ENCODE measurements at places on chromosomes 3 and 15.

GRCh38 chr3:51568036-51568435, 29.5 kb downstream of the RAD54L2 start:
- no peak for DNase-seq

GRCh38 chr3:141147657-141148056, 84.0 kb upstream of the PXYLP1 start:
- no peak for DNase-seq

DNA sequence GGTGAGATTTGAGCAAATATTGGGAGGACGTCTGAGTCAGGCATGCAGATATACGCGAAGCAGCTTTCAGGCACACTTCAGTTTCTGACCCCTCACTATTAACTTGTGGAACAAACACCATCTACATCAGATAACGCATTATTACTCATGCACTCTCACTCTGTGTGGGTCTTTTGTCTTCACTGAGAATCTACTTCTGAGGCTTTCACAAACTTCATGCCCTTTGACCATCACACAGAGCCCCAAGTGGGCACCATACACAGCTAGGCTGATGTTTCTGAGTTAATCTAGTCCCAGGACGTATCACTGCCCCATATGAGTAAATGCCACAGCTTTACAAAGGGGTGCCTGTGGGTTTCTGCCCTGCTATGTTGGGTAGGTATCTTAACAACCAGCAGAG, 39.6 kb upstream of the IP6K2 start:
- no peak for DNase-seq

DNA sequence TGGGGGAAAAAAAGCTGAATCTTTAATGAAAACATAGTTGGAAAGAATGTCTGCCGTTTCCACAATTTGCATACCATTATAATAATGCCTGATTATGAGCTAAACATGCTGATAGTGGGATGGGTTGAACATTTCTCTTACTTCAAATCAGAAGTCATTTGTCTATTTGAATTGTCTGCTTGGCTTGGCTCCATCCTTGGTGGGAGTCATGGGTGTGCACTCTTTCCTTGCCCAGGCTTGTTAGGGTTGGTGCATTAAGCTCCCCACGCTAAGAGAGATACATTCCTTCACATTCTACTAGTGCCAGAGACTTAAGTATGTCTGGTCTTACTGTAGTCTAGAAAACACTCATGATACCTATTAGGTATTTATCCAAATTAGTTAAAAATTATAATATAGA, 121.4 kb upstream of the RARB start:
- DNase-seq: no peak

DNA sequence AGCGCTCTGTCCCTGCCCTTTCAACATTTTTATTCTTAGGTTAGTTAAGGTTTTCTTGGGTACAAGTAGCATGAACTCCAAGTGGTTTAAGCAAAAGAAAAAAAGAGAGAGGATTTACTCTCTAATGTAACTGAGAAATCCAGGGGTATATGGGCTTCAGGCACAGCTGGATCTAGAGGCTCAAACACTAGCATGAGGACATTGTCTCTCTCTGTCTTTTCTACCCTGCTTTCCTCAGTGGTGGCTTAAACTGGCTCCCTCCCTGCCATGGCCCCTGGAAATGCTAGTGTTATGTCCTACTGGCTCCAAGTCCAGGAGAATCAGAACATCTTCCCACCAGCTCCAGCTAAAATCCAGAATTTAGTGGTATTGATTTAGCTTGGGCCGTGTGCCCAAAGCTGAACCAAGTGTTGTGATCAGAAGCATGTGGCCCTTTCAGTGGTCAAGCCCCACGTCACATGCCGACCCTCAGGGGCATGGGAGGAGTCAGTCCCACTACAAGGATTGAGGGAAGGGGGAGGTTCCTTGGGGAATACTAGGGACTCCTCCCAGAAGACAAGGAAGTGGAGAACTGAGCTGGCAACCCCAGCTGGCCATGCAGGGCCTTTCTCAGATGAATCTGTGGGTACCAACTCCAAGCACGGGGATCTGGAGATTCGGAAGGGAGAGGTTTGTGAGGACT, 58.0 kb downstream of the LINGO1 start:
- no peak for DNase-seq

GRCh38 chr15:57167821-57168395, 208.4 kb upstream of the CGNL1 start:
- DNase-seq: no peak

DNA sequence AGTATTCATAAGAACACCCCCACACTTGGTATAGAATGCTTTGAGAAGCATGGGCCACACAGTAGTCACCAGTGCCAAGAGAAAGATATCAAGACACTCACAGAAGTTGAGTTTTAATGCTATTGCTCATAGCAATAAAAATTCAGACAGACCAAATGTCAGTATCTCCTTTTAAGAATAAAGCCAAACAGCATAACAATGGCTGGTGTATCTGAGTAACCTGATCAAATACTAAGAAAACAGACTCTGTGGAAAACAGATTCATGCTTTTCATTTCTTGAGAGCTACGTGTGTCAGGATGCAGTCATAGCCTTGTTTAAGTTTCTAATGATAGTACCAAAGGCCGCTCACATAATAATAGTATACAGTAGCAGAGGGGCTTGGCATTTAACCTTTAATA, 778.5 kb downstream of the MECOM start:
- DNase-seq: no peak

- DNase-seq: no peak
Observed at GRCh38 chr15:65655457-65655856, 33.7 kb downstream of the SLC24A1 start.

DNA sequence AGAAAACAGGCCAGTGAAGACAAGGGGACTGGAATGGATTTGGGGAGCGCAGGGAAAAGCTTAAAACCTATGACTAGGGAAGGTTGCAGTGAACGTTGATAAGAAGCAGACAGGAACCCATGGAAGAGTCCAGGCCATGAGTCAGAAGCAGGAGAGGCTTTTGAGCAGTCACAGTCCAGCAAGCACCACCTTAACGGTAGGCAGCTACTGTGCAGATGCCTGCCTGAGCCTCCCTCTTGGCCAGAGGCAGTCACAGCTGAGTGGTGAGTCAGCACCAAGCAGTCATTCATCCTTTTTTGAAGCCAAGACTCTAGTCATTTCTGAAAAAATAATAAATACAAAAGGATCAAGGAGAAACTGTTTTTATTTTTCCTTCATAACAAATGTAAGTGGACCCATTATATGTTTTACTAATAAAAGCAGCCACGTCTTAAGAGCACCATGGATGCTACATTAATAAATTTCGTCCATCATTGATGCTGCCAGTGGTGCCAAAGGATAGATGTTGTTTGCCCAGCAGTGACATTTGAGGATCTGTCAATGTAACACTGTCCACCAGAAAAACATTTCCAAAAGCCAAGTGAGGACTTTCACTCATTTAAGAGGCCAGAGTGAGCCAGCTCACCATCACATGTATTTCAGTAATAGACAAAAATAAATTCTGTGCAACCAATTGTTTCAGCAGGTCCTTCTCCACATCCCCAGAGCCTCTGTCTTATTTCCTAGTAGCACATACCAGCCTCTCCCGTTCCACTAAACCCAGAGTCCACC, 42.1 kb upstream of the ACTC1 start:
- no peak for DNase-seq

- no peak for DNase-seq
Observed at GRCh38 chr3:78830470-78830869, 937.3 kb downstream of the ROBO1 start.

GRCh38 chr3:123799544-123800361, 84.4 kb downstream of the MYLK start:
- DNase-seq: no peak

DNA sequence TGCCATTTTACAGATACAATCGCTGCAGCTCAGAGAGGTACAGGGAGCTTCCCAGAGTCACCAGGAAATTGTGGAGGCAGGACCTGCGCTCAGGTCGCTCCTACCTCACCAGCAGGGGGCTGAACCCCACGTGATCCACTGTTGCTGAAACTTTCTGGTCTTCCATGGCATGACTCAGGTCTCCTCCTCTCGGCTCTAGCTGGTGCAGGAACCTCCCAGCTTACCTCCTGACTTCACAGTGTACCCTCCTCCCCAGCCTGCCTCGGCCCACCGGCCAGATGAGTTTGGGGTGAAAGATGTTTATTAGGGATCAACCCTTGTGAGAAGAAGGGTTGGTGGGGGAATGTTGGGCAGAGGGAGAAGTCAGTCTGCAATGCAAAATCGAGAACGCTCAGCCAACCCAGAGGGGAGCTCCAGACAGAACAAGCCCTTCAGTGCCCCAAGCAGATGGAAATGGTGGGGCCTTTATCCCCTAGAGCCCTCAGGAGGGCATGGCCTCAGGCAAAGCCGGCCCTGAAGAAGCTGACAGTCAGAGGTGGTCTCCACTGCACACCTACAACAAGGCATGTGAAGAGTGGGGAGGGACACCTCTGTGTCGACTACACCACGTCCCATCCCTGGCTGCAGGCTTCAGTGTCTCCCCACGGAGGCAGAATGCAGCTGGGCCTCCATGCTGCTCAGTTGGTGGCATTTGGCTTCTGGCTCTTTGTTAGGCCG, 118.6 kb upstream of the PRR20G start:
- peak; percentile 53 for DNase-seq

- DNase-seq: no peak
Observed at GRCh38 chr3:35932995-35933394, 293.7 kb downstream of the ARPP21 start.

DNA sequence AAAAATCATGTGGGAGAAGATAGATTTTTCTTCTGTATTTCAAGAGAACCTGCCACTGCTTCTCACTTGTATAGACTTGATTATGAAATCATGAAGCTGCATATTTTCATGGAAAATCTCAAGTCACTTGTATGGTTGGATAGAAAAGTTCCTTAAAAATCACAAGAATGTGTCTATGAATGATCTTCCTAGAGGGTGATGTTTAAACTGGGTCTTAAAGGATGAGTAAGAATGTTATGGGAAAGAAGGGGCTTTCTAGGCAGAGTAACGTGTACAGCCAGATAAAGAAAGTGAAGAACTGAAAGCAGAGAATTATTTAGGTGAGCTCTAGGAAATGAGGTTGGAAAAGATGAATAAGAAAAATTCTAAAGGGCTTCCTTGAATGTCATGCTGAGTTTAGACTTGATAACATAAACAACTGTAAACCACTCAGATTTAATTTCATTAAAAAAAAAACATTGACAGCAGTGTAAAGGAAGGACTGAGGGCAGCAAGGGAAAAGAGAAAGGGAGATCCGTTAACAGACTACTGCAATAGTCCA, 5.0 kb downstream of the CD47 start:
- no peak for DNase-seq

GRCh38 chr15:57319226-57319918, 56.9 kb upstream of the CGNL1 start:
- no peak for DNase-seq

- no peak for DNase-seq
Observed at GRCh38 chr15:35298509-35298908, 213.4 kb upstream of the NANOGP8 start.

GRCh38 chr15:77421370-77421700, 647 bp downstream of the HMG20A start:
- no peak for DNase-seq

DNA sequence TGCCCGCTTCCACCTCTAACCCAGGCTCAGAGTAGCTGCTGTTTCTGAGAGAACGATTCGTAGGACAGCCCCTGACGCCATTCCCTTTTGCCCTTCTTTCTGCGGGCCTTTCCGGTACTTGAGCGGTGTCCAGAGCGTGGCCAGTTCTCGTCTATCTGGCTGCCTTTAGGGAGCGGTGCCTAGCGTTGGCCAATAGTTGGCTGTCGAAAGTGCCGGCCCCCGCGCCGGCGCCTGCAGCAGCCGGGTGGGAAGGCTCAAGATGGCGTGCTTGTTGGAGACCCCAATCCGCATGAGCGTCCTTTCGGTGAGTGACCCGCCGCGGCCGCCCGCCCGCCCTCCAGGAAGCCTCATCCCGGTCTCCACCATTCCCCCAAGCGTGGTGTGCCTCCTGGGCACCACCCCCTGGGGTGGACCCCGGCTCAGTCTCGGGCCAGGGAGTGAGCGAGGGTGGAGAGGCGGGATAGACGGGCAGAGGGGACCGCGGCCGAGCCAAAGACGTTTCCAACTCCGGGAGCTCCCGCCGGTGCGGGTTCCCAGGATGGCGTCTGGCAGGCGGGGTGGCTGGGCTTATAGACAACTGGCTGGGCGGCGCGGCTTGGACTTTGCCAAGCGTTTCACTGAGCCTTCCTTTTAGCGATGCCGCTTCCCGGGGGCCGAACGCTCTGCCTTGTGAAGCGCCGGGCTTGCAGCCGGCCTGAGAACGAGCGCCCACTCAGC, at the start of gene ARMC8:
Gene ARMC8, plus strand, starts transcription at position 6 of the 717 bp plus-strand sequence. Its CDS starts 254 bp downstream, at position 260.
- DNase-seq: peak; percentile 93

DNA sequence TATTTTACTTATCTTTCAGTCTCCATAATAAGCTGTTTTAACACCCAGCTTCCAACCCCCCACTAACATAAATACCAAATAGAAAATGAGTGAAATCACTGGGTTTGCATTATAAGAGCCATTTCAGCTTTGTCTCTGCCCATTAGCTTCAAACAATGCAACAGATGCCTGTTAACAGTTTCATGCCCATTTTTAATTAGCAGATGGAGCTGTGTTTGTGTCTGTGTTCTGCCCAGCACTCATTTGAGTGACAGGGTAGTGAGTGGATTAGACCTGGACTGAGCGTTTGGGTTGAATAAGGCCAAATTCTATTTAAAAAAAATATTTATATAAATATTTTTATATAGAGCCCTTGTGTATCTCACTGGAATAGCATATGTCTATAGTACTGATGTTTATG, 7.4 kb downstream of the RAB8B start:
- no peak for DNase-seq

GRCh38 chr15:78195735-78196201, 38.6 kb downstream of the ACSBG1 start:
- peak; percentile 77 for DNase-seq

- no peak for DNase-seq
Observed at GRCh38 chr3:8952130-8952529, 11.1 kb downstream of the RAD18 start.

GRCh38 chr3:32316976-32317375, 74.7 kb upstream of the CMTM7 start:
- no peak for DNase-seq

DNA sequence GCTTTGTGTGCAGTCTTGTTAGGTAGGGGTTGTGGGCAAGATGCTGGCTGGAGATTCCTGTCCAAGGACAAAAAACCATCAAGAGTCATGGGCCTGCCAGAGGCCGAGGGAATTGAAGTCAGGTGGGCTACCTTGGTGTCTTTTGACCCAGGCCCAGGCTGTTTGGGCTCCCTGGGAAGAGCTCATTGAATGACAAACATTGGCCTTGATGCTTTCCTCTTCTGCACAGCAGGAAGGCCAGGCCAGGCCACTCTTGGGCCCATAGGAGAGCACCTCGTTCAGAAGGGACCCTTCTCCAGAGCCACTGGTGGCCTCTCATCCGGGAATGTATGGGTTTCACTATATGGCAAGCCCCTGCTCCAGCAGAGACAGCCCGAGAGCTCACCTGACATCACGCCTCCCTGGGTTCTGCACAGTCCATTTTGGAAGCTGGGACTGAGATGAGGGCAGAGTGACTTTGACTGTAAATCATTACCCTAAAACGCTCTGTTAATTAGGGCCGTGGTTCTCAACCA, 169.1 kb downstream of the NSMCE3 start:
- DNase-seq: no peak

GRCh38 chr15:93837450-93837849, 393.9 kb upstream of the MCTP2 start:
- DNase-seq: no peak

- DNase-seq: no peak
Observed at GRCh38 chr15:74994685-74995084, 678 bp upstream of the SCAMP5 start.

All from activated CD8-positive, alpha-beta memory T cell treated with anti-CD3 and anti-CD28 coated beads for 24 hours (primary cell).